Activated CD8-positive, alpha-beta memory T cell treated with anti-CD3 and anti-CD28 coated beads for 24 hours (primary cell): ENCODE measurements at places on chromosomes 11 and 22.
A peak's percentile ranks its signal among the peaks of the same experiment; 100 is the strongest.

GRCh38 chr11:73221996-73222395, 3.9 kb downstream of the P2RY2 start:
- DNase-seq = no peak

- no peak for DNase-seq
Measured at GRCh38 chr11:104106136-104106754, 57.7 kb downstream of the PDGFD start.

DNA sequence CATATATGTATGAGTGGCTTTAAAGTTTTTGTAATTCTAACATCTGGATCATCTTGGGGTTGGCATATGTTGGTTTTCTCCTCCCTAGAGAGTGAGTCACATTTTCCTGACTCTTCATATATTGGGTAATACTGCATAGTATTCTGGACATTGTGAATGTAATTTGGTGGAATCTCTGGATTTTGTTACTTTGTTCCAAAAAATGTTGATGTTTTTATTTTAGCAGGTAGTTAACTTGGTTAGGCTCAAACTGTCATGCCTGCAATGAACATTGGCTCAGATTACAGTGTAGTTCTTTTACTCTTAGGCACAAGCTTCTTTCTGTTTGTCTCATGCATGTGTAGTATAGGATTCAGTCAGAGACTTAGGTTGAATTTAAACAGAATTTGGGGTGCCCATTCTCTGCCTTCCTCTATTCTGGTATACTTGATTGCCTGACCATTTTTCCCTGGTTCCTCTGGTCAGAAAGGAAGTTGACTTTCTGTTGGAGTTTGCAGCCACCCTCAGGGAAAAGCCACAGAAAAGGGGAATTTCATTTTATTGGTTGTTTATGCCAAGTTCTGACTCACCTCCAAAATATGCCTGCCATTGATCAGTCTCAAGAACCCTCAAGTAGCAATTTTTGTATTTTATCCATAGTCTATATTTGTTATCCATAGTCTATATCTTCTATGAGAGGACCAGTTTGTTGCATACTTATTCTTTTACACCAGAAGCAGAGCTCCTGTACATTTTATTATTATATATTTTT, 151.7 kb downstream of the UVRAG start:
- no peak for DNase-seq

DNA sequence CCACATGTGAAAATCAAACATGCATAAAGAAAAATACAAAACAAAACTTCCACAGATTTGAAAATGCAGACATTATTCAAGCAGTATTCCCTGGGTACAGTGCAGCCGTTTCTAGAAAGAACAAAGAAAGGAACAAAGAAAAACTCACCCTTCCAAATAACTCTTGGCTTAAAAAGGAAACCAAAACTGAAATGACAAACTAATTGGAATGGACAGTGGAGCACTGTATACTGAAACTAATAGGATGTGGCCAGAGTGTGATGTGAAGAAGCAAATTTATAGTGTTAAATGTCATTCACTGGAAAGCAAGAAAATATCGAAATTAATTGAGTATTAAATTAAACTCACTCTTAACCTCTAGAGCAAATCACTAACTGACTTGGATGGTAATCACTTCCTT, 55.4 kb downstream of the QSER1 start:
- no peak for DNase-seq

GRCh38 chr22:42695294-42695693, 25.4 kb downstream of the A4GALT start:
- no peak for DNase-seq

DNA sequence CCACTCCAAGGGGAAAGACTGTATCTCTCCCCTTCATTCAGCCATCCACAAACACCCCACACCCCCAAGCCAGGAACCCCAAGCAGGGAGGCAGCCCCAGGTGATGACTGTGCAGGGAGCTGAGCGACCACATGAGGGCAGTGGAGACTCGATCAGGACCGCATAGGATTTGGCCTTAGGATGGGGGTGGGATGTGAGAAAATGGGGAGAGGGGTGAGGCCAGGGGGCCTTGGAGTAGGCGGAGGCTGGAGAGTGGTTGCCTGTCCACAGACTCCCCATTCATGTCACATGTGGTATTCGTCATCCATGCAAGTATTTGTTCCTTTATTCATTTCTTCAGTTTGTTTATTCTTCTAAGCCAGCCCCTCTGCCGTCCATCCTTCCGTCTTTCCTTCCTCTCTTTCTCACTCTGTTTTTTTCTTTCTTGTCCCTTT, 2.7 kb upstream of the RHOD start:
- DNase-seq = peak; percentile 70

DNA sequence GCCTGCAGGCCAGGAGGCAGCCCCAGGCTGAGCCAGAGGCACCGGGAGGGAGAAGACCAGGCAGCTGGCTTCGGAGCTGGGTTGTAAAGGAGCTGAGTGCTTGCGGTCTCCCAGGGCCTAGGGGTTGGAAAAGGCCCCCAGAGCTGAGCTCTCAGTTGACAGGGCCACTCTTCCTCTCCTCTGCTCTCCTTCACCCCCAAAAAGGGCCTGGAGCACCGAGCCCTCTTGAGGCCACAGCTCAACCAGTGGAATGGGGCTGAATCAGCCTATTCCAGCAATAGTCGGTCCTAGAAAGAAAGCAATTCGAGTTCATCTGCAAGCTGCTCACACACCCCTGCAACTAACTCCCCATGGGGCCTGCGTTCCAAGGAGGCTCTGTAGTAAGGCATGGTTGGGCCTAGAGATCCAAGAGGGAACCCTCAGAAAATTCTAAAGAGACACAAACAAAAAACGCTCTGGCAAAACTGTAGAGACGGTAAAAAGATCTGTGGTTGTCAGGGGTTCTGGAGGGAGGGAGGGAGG, 205.0 kb downstream of the BUD13 start:
- no peak for DNase-seq

GRCh38 chr11:18455686-18456372, at the start of gene LDHAL6A:
LDHAL6A (plus strand) TSS chr11:18455856; CDS start chr11:18456681, 825 bp downstream.
- DNase-seq = no peak

- DNase-seq = no peak
Measured at GRCh38 chr22:40128989-40129388, 48.7 kb upstream of the TNRC6B start.

DNA sequence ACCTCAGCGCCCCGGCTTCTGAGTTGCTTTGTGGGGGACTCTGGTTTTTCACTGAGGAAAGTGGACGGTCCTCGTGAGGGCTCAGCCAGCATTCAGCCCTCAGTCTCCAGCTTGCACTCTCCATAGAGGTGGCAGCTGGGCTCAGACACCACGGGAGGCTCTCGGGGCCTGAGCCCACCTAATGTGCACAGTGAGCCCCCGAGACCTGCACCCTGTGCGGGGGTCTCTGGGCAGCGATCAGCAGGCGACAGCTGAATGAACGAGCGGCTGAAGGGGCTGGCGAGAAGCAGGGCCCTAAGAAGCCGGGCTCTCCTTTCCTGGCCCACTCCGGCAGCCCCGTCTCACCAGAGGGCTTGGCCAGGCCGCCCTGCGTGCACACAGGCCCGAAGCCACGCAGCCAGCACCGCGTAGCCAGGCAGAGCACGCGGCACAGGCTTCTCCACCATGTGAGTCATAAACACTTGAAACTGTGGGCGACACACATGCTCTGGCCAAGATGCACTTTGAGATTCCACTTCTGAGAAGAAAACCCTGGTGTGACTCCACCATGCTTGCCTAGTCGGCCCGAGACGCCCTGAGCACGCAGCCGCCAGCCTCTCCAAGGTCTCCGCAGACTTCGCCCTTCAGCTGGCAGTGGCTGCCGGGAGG, 28.0 kb downstream of the TOLLIP start:
- no peak for DNase-seq

- no peak for DNase-seq
Measured at GRCh38 chr11:125750629-125751028, 4.5 kb downstream of the PATE1 start.

GRCh38 chr22:43616645-43617044, 195.5 kb downstream of the EFCAB6 start:
- DNase-seq = no peak

DNA sequence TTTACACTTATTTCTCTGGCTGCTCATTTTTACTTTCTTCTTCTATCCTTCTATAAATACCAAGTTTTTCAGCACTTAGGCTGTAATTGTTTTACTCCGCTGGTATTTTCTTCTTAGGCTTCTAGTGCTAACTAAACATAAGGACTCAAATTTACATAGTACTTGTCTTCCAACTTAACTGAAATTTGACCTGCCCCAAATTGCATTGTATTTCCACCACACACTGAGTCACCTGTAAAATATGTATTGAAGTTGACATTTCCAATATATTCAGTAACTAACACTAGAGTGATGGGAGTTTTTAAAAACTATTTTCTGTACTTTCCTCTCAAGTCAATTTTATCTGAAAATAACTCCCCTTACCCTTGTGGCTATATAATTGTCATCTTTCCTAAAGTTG, 1794.1 kb upstream of the RAG2 start:
- no peak for DNase-seq

GRCh38 chr11:122656073-122656630, 630 bp downstream of the UBASH3B start:
- peak; percentile 85 for DNase-seq

- DNase-seq = no peak
Measured at GRCh38 chr11:20310137-20310536, 53.4 kb upstream of the HTATIP2 start.

- peak; percentile 54 for DNase-seq
Measured at GRCh38 chr11:73999581-74000306, 9.1 kb downstream of the UCP3 start.
